ENCODE measurements at places on chromosomes 2 and 18.
A peak's percentile ranks its signal among the peaks of the same experiment; 100 is the strongest.

- no peak for DNase-seq
These were observed 44.7 kb upstream of the KIDINS220 start for GRCh38 chr2:8882094-8882493.

- DNase-seq, result no peak
These were observed 6.6 kb downstream of the VWA3B start for GRCh38 chr2:98093611-98094010.

GRCh38 chr18:79904357-79905147 is 46.9 kb downstream of the SLC66A2 start:
- no peak for DNase-seq

GRCh38 chr18:3152294-3152693 is 67.5 kb downstream of the MYOM1 start:
- DNase-seq, result no peak

- DNase-seq, result no peak
These were observed 5.5 kb downstream of the COPS9 start for GRCh38 chr2:240130393-240131195.

GRCh38 chr2:197661626-197662025 is 13.8 kb downstream of the RFTN2 start:
- DNase-seq, result no peak

GRCh38 chr2:237455764-237456163 is 31.3 kb upstream of the MLPH start:
- DNase-seq, result no peak

- DNase-seq, result no peak
These were observed 374.1 kb downstream of the TGIF1 start for GRCh38 chr18:3824101-3824500.

DNA sequence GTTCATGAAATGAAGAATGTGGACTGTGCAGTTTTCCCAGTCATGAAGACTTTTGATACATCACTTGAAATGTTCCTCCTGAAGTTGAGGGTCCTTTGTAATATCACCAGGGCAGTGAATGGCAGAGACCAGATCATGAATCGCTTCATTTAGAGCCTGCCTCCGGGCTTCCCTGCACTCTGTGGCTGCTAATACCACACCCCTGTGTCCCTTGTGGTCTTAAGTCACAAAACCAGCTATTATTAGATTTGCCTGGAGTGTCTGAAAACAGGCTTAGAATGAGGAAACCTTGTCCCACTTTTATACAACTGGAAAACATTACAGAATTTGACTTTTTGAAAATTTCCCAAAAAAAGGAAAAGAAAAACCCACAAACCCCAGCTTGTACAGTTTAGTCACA is 147.9 kb downstream of the MGAT5 start:
- no peak for DNase-seq

DNA sequence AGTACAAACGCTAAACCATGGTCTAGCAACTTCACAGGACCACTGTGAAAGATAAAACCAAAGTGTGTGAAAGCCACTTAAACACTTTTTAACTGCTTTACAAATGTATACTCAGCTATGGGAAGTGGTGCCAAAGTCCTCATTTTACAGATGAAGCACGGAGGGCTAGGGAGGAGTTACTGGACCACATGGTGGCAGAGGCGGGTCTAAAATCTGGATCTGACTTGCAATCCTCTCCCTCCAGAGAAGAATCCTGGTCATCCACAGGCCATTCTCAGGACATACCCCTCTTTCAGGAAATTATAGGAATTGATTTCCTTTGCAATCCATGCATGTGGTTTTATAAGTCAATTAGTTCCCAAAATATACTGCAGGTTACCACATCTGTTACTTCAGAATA is 84.6 kb upstream of the GYPC start:
- no peak for DNase-seq

- DNase-seq, result peak; percentile 26
These were observed 102.0 kb downstream of the PLA2R1 start for GRCh38 chr2:159960414-159960813.

- DNase-seq, result no peak
These were observed 772.2 kb downstream of the SUCLG1 start for GRCh38 chr2:83686863-83687262.

All from GM20000 (cell line).